ENCODE measurements at places on chromosomes 13 and 19.

- DNase-seq, result no peak
Measured at GRCh38 chr19:1213391-1214286, 8.1 kb downstream of the STK11 start.

- DNase-seq, result no peak
Measured at GRCh38 chr13:27627380-27627779, 5.7 kb downstream of the POLR1D start.

- no peak for DNase-seq
Measured at GRCh38 chr13:55230570-55230908, 1910.2 kb upstream of the PRR20A start.

DNA sequence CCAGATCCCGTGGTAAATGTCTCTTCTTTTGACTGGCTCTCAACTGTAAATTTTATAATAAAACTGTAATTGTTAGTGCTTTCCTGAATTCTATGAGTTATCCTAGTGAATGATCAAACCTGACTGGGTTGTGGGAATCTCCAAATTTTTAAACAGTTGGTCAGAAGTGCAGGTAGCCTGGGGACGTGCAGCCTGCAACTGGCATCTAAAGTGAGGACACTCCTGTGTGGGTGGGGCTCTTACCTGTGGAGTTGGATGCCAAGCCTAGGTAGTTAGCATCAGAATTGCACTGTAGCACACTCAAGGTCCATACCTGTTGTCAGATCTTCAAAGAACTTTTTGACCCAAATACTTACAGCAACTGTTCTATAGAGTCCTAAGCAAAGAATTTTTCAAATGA is 207.1 kb upstream of the NBEA start:
- DNase-seq, result no peak

GRCh38 chr19:55365964-55366363 is 2.9 kb upstream of the GARIN5B start:
- no peak for DNase-seq

- DNase-seq, result no peak
Measured at GRCh38 chr13:79245937-79246577, 160.0 kb downstream of the RBM26 start.

GRCh38 chr19:44620667-44621066 is 7.3 kb downstream of the IGSF23 start:
- DNase-seq, result no peak

Data from NCI-H1417 treated with DMSO at 0.1 percent for 48 hours (cell line).